ENCODE measurements at places on chromosomes 12 and 14.
A peak's percentile ranks its signal among the peaks of the same experiment; 100 is the strongest.

GRCh38 chr14:106109337-106109736, 583.0 kb downstream of the TMEM121 start:
- no peak for DNase-seq

GRCh38 chr14:85442996-85443395, 86.9 kb upstream of the FLRT2 start:
- no peak for DNase-seq

DNA sequence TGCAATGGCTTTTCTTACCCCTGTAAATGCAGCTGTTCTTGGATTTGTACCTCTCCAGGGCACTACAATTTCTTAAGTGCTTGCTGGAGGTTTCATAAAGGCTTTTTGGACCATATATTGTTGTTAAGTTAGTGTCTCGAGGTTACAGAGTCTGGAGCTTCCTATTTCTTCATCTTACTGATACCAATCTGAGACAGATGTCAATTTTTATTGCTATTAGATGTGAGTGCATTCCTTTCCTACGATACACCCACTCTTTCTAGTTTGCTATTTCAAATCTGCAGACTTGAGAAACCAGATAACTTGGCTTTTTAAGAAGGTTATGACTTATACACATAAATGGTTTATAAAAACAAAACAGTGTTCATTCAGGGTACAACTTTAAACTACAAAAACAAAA, 2.1 kb downstream of the NOXRED1 start:
- no peak for DNase-seq

DNA sequence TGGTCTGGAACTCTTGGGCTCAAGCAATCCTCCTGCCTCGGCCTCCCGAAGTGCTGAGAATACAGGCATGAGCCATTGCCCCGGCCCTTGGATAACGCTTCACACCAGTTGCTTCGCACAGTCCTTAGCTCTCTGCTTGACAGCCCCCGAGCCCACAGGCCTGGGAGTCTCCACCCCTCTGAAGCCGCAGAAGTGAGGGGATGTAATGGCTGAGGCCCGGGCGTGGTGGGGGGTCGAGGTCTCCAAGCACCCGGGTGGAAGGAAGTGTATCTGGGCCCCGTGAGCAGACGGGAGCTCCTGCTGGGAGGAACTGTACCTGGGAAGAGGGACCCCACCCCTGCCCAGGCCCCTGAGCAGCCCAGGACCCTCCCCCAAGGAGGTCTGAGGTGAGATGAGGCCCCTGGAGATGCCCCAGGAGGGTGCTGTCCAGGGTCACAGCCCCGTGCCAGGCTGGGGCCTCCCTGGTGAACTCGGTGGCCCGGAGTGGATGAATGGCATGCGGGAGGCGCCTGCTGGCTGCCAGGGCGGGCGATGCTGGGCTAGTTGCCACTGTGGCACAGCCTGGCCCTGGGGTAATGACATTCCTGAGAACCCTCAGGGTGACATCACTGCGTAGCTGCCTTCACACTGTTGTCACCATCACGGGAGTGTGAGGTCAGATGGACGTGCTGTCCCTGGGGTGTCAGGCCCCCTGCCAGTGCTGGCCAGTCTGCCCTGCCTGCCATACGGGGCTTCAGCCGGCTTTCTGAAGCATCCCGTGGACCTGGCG, 48.9 kb downstream of the KIF26A start:
- no peak for DNase-seq

DNA sequence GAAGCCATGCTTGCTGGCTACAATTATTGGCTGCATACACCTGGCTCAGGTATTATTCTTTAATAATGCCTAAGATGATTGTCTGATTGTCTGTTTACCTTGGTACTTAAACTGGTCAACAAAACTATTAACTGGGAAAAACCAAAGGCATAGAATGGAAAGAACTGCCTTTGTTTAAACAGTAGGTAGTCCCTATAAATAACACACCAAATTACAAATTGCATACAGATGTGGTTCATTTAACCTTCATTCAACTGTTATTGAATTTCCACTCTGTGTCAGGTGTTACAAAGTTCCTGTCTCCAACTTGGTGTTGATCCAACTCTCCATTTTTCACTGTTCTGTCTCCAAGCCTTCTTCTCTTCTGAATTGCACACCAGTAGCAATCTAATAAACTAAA, 79.8 kb upstream of the FSCB start:
- DNase-seq: no peak

DNA sequence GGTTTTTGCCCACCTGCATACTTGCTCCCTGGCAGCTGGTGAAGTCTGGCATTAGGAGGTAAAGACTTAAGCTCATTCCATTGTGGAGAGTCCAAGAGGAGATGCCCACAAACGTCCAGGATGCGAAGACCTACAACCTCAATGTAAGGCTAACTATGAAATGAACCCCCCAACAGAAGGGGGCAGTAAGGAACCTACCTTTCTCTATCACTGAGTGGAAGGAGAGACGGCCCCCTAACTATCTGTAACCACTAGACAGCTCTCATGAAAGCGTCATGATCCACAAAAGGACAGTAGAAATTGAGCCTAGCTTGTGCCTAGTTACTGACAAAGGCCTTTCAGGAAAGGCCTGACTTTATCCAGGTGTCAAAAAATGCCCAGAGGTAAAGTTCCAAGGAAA, 55.3 kb downstream of the ZFYVE21 start:
- DNase-seq: no peak

- DNase-seq: peak; percentile 47
Measured at GRCh38 chr12:106226884-106227640, 20.8 kb downstream of the CKAP4 start.

GRCh38 chr12:74620921-74621320, 83.3 kb downstream of the ATXN7L3B start:
- no peak for DNase-seq

- DNase-seq: no peak
Measured at GRCh38 chr14:37593511-37594237, 1.4 kb downstream of the FOXA1 start.

- DNase-seq: no peak
Measured at GRCh38 chr12:109347589-109347988, at the start of gene MYO1H. MYO1H (plus strand) TSS chr12:109347900; CDS start chr12:109347961, 61 bp downstream.

DNA sequence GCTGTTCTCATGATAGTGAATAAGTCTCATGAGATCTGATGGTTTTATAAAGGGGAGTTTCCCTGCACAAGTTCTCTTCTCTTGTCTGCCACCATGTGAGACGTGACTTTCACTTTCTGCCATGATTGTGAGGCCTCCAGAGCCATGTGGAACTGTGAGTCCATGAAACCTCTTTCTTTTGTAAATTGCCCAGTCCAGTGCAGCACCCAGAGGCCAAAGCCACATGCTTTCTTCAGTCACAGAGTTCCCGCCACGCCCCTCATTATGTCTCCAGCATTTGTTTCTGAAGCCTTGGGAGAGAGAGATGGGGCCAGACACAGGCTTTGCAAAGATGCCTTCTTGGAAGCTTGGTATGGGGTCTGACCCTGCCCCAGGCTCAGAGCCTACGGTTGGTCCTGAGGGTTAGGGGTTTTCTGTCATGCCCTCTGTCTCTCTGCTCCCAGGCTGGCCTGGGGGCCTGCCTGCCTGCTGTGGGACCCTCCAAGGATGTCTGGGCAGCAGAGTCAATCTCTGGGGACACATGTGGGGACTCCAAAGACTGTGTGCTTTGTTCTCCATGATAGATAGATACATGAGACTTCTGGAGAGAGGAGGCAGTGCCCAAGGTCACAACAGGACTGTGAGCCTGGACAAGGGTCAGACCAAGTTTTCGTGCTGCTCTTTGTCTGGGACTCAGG, 114.1 kb upstream of the PRMT8 start:
- no peak for DNase-seq

- DNase-seq: no peak
Measured at GRCh38 chr12:71562676-71563595, 100.7 kb downstream of the ZFC3H1 start.

- no peak for DNase-seq
Measured at GRCh38 chr12:44889162-44889561, 13.0 kb upstream of the NELL2 start.

- peak; percentile 83 for DNase-seq
Measured at GRCh38 chr14:104598039-104598909, 6.3 kb downstream of the TMEM179 start.

DNA sequence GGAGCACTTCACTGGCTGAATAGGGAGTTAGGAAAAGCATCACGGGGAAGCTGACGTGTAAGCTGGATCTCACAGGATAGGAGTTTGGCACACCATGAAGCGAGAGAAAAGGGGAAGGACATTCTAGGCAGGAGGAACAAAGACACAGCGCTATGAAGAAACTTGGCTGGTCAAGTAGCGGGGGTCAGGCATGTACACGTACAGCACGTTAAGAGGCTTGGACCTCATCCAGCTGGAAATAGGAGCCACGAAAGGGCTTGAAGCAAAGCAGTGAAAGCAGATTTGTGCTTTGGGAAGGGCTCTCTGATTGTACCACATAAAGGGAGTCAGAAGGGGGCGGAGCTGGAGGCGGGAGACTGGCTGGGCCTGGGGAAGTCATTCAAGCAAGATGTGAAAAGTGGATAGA, 19.6 kb upstream of the GALNT8 start:
- DNase-seq: no peak

GRCh38 chr14:98808494-98809407, 463.2 kb downstream of the BCL11B start:
- DNase-seq: no peak

DNA sequence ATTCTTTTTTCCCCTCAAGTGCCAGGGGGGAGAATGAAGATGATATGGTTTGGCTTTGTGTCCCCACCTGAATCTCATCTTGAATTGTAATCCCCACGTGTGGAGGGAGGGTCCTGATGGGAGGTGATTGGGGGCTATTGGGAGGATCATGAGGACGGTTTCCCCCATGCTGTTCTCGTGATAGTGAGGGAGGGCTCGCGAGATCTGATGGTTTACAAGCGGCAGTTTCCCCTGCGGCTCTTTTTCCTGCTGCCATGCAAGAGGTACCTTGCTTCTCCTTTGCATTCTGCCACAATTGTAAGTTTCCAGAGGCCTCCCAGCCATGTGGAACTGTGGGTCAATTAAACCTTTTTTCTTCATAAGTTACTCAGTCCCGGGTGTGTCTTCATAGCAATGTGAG, 173.7 kb downstream of the CAND1 start:
- DNase-seq: no peak

GRCh38 chr12:80443974-80444666, at the start of gene PTPRQ:
PTPRQ (plus strand) TSS chr12:80444235; CDS start chr12:80444346, 111 bp downstream.
- DNase-seq: no peak

DNA sequence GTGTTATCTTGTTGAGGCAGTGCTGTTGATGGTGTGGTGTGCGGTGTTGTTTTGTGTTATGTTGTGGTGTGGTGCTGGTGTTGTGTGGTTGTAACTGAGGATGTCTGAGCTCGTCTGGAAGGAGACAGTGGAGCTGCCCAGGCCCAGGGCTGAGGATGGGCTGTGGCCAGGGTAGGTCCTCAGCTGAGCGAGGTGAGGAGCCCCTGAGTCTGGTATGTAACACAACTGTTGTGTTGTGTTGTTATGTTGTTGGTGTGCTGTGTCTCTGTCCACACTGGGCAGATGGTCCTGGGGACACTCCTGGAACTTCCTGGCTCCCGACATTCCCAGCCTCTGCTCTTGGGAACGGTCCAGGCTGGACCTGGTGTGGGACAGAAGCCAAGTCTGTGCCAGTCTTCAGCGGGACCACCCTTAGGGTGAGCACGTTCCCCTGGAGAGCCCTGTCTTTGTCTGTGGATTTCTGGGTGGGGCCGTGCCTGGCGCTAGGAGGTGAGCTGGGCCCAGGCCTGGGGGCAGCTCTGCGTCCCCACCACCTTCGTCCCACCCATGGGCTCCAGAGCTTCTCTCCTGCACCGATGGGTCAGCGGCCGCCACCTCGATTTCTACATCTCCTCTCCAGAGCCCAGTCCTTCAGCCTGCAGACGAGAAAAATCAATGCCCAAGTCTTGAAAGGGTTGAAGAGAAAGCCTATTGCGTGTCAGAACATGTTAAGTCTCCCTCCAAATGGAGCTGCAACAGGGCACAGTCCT, 27.4 kb upstream of the SFSWAP start:
- no peak for DNase-seq

- DNase-seq: no peak
Measured at GRCh38 chr12:57764662-57765002, 2.2 kb downstream of the CYP27B1 start.

DNA sequence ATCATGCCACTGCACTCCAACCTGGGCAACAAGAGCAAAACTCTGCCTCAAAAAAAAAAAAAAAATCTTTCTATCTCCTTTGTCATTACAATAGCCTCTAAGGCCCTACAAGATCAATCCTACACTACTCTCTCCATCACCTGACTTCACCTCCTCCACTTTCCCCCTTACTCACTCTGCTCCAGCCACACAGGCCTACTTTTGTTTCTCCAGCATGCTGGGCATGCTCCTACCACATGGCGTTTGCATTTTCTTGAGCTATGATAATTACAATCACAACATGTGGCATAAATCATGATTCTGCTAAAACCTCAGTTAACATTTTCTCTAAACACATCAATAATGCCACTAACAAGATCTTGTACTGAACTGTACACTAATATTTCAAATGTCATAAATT, 7.8 kb downstream of the PPP1R13B start:
- DNase-seq: no peak

GRCh38 chr14:66507181-66507721, 696 bp upstream of the GPHN start:
- peak; percentile 56 for DNase-seq

DNA sequence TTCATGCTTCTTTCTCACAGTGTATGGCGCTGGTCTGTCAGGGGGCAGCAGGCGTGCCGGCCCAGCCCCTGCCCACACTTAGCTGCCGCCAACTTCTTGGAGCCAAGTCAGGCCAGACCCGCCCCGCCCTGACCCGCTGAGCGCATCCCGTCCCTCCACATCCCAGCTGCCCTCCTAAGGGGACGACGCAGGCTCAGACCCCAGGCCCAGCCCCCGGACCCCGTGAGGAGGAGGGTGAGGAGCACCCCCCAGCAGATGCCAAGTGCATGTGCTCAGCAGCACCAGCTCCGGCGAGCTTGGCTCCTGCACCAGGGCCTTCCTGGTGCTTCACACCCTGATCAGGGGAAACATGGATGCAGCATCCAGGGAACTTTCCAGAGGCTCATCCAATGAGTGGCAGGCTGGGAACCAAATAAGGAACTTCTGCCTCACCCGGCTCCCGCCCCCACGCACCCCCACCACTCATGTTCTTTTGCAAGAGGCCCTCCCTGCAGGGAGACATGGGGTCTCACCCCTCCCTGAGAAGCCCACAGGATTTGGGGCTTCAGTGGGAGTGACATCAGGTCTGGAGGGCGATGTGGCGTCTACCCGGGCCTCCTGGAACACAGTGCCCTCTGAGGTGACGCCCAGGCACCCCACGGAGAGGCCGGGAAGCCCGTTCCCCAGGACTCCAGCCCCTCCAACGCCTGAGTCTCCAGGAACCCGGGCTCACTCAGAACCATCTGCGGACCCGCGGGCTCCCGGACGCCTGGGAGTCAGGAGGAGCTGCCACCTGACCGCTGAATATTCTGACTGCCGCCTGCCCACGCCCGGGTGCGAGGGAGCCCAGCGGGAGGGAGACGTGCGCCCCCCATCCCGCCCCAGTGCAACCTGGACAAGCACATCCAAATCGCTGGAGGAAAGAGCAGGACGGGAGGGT, 70.0 kb upstream of the GALNT9 start:
- DNase-seq: no peak

- no peak for DNase-seq
Measured at GRCh38 chr12:6228535-6229223, 28.5 kb downstream of the CD9 start.
